ENCODE measurements at places on chromosomes 4 and X.
A peak's percentile ranks its signal among the peaks of the same experiment; 100 is the strongest.

- DNase-seq, result no peak
These were observed 75.7 kb upstream of the WDR1 start for GRCh38 chr4:10192331-10192730.

- no peak for DNase-seq
These were observed 36.9 kb upstream of the ADGRA3 start for GRCh38 chr4:22552812-22553211.

DNA sequence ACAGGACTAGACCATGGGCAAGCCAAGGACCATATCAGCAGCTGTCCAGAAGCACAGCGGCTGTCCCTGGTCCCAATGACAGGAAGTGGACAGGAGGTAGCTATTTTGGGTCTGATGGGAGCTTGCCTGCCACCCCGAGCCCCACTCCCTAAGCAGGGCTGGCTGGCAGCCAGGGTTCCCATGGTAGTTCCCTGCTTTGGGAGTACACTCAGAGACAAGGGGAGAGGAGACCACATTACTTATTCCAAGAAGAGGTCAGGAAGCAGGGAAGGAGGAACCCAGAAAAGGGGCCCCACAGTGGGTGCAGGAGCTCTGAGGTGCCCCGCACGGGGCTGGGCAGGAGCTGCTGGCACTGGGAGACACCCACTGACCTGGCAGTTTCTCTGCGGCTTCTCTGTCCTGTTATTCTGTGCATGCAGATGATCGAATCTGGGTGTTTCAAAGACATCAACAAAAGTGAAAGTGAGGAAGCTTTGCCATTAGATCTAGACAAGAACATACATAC lies 36.3 kb downstream of the HTT-AS start:
- no peak for DNase-seq

DNA sequence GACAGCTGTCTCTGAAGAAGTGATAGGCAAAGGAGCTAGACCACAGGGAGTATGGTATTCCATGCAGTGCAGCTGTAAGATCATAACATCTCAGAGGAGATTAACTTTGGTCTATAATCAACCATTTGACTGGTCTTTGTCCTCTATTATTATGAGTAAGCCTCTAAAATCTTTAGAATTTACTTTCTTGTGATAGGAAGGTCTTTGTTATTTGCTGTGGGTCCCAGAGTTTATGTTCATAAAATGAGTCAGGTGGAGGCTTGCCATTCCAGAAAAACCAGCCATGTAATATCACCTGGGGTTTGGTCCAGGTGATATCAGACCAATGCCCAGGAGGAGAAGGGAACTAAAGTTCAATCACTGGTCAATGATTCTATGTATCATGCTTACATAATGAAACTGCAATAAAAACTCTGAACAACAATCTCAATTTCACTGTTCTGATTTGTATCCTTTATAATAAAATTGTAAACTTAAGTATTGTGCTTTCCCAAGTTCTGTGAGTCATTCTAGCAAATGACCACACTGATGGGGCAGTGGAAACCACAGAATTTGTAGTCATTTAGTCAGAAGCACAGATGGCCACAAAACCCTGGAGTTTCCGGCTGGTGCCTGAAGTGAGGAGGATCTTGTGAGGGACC lies 239.6 kb upstream of the TRAM1L1 start:
- no peak for DNase-seq

- DNase-seq, result no peak
These were observed 158.1 kb downstream of the FHIP1A start for GRCh38 chr4:151567056-151567455.

DNA sequence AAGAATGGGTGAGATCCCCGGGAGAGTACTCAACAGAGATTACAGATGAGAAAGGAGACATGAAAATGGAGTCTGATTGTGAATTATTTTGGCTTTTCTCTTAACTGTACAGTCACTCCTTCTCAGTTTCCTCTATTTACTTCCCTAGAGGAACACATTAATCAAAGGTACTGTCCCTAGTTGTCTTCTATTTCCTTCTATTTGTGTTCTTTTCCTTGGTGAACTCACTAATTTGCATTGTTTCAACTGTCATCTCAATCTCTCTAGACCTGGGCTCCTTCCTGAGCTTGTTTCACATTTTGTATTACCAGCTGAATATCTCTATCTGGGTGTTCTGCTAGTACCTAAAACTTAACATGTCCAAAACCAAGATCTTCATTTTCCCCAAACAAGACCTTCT lies 59.8 kb downstream of the ABCB7 start:
- no peak for DNase-seq

- no peak for DNase-seq
These were observed 280.9 kb upstream of the TENM3 start for GRCh38 chr4:181962321-181962720.

DNA sequence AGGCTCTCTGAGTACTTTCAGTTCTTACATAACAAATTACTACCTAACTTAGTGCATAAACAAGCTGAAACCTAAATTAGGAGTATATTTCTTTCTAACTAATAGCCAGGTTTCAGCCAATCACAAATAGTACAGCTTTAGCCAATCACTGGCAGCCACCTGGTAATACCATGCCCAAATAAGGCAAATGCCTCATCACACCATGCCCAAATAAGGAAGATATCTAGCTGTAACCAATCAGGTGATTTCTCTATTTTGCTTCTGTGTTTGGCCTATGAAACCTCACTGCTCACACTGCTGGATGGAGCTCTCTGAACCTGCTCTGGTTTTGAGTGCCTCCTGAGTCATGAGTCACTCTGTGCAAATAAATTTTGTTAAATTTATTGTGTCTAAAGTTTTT lies 113.5 kb downstream of the DDIT4L start:
- DNase-seq, result no peak

DNA sequence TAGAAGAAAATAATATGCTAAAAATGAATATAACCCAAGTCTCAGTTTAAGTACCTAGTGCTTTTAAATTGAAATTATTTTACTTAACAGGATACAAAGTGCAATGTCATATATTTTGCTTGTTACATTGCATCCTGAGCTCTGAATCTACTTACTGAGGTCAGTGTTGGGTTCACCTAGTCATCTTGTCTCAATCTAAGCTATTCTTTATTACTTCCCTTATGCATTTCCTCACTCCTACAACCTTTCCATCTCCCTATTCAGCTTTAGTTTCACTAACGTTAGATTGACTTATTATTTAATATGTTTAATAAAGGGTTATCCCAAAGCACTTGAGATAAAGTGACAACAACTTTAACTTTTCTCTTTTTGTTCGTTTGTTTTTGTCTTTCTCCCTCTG lies 483.7 kb downstream of the FSTL5 start:
- no peak for DNase-seq

DNA sequence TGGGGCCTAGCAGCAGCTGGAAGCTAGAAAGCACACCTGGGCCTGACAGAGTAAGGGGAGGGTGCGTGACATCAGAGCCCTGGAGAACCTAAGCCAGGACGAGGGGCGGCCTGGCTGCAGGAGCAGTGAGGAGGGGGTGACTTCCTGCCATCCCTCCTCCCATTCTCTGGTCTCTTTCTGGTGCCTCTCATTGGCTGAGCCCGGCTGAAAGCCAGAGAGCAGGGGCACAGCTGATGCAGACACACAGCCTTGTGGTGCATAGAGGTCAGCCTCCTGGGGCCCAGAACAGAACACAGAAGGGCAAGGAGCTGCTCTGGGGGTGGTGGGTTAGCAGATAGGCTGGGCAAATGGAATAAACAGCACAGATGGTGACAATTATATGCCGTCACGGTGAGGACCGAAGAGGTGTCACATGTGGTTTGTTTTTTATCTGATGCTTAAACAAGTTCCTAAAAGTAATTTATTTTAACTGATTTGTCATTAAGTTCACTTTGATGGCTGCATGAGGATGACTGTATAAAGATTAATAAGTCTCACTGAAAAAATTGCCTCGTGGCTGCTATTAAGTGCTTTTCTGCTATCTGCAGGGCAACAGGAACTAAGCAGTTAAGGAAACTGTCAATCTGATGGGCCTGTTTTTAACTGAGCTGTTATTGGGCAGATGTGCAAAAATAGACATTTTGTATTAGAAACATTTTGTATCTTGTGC lies 102.0 kb downstream of the FNIP2 start:
- DNase-seq, result no peak

DNA sequence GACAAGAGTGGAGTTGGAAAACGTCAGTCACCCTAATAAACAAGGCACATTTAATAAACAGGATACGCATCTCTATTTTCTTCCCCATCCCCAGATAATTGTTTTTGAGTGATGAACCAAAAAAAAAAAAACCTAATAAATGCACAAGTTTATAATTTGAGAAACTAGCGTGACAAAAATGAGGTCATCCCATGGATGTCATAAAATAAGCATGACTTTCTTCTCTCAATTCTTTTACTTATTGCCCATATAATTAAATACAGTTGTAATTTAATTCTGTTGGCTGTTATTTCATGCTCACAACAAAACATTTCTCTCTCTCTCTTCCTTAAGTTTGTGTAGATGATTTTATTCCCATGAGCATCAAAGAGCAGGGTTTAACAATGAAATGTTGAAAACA lies 20.7 kb downstream of the PRKG2 start:
- no peak for DNase-seq

DNA sequence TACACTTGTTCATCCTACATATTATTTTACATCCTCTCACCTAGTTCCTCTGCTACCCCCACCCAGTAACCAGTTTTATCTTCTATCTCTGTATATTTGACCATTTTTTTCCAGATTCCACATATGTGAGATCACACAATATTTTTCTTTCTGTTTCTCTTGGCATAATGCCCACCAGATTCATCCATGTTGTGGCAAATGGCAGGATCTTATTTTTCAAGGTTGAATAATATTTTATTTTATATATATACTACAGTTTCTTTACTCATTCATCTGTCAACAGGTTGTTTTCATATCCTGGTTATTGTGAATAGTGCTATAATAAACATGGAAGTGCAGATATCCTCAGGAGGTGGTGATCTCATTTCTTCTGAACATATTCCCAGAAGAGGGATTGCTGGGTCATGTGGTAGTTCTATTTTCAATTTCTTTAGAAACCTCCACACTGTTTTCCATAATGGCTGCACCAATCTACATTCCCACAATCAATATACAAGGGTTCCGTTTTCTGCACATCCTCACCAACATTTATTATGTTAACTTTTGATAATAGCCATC lies 48.2 kb downstream of the THAP9 start:
- DNase-seq, result no peak

DNA sequence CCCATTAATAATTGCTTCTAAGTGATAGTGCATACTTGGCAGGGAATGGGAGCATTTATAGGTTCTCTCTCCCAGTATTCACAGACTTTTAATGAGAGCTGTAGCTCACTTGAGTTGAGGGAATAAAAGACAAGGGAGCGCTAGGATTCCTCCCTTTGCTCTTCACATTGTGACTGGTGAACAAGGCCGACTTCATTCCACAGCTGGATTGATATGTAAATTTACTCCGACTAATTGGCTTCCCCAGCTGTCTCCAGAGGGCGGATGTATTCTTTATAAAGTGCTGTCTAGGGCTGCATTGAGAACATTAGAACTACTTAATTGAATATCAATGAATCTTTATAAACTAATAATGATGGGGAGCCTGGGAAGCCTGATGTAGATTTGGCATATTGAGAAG lies 63.4 kb downstream of the GPR50 start:
- DNase-seq, result no peak

DNA sequence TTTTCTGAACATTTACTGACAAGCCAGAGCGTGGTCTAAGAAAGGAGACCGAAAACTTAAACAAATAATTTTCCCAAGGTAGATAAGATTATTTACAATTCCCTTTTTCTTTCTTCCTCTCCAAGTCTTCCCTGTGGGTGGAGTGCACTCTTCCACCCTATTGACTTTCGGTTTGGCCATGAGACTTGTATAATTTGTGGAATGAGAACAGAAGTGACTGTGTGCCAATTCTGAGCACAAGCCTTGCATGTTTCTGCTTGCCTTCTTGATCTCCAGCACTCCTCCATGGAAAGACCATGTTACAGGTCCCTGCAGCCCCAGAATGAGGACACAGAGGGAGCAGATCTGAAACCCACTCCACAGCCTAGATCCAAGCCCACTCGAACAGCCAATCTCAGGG lies 150.0 kb upstream of the HPGD start:
- DNase-seq, result no peak

GRCh38 chr4:184409911-184410692 lies 64.2 kb downstream of the IRF2 start:
- peak; percentile 12 for DNase-seq

Data from stimulated activated CD4-positive, alpha-beta T cell treated with anti-CD3 and anti-CD28 coated beads, Interleukin-1b, Interleukin-23, amount 100 ng/mL, for 1 hour (primary cell).